Right renal cortex interstitium (tissue), 3 donors: ENCODE measurements at places on chromosomes 2 and 18.

DNA sequence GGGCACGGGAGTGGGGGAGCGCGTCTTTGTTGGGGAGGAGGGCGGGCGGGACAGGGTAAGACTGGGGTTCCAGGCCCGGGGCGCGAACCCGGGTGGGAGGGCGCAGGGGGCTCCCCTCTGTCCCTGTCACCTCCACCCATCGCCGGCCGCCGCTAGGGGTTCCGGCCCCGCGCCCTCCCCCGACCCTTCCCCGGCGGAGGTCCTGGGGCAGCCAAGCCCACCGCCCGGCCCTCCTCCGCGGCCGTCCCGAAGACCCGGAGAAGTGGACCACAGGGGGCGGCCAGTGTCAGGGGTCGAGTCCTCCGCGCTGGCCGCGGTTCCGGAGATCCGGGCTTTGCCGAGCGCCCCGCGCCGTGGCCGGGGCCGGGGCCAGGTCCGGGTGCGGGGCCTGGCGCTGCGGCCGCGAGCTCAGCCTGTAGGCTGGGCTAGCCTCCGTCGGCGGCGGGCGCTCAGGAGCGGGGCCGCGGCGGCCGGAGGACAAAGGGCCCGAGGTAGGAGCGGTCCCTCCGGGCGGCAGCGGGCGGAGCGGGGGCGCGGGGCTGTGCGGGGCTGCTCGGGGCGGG is 16.6 kb upstream of the E2F6 start:
- no peak for DNase-seq

DNA sequence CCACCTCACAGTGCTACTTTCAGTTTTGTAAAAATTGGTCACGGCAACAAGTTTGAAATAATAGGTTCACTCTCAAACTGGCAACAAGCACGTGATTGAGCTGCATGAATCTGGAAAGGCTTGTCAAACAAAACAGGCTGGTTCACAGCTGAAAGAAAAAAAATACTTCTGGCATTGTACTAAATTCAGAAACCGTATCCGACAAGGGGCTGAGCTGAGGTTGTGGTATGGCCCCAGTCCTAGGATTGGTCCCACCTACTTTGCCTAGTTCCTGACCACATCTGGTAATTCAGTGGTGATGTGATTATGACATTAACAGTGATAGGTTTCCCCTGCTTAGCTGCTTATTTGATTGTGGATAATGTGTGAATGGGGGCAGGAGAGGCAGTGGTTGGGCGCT is 326.5 kb upstream of the THUMPD2 start:
- no peak for DNase-seq

- DNase-seq, result no peak
Observed at GRCh38 chr2:72126186-72127100, 21.2 kb downstream of the CYP26B1 start.

DNA sequence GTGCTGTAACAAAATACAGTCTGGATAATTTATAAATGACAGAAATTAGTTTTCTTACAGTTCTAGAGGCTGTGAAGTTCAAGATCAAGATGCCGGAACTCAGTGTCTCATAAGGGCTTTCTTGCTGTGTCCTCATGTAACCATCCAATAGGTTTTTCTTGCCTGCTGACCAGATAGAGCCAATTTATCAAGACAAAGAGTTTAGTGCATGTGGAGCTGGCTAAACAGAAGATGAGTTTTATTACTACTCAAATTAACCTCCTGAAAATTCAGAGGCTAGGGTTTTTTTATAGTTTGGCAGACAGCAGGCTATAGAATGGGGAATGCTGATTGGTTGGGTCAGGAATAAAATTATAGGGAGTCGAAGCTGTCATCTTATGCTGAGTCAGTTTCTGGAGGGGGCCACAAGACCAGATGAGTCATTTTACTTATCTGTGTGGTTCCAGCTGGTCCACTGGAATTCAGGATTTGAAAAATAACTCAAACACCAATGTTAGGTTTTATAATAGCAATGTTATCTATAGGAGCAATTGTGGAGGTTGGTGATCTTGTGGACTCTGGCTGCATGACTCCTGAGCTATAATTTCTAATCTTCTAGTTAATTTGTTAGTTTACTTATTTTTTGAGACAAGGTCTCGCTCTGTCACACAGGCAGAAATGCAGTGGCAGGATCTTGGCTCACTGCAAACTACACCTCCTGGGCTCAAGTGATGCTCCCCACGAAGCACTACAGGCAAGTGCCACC is 3.2 kb upstream of the PDK1 start:
- no peak for DNase-seq

- no peak for DNase-seq
Observed at GRCh38 chr2:20419752-20420151, 27.1 kb upstream of the RHOB start.

- no peak for DNase-seq
Observed at GRCh38 chr2:238863749-238864206, 15.9 kb downstream of the TWIST2 start.

- DNase-seq, result no peak
Observed at GRCh38 chr2:124476291-124476690, 451.2 kb downstream of the CNTNAP5 start.

- no peak for DNase-seq
Observed at GRCh38 chr2:225668606-225669266, 269.2 kb downstream of the NYAP2 start.

GRCh38 chr18:14221689-14222088 is 89.5 kb upstream of the ZNF519 start:
- DNase-seq, result no peak

- no peak for DNase-seq
Observed at GRCh38 chr2:241213567-241213966, 25.1 kb downstream of the ANO7 start.

- DNase-seq, result no peak
Observed at GRCh38 chr2:239667431-239667985, 266.7 kb upstream of the HDAC4 start.

GRCh38 chr2:165905854-165906253 is 47.7 kb downstream of the TTC21B start:
- DNase-seq, result no peak

- DNase-seq, result no peak
Observed at GRCh38 chr18:3819961-3820360, 370.0 kb downstream of the TGIF1 start.

DNA sequence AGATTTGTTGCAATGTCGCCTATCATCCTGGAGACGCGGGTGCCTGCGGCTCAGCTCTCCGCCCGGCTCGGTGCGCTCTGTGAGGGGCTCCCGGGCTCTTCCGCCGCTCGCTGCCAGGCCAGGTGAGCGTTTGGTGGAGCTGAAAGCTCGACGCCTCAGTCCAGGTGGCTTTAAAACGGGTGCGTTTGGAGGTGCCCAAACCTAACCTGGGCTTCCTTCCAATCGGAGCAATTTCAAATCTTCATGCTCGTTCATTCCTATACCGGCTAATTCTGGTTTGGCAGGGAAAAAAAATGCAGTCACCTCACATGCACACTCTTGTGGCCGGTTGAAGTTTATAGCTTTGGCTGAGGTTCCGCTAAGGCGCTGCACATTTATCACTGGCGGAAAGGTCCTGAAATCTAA is at the start of gene SLC16A14:
TSS of gene SLC16A14 (minus strand) at position 274 of the 405 bp plus-strand sequence. CDS start 9,572 bp downstream, outside the sequence.
- DNase-seq, result peak; percentile 61

DNA sequence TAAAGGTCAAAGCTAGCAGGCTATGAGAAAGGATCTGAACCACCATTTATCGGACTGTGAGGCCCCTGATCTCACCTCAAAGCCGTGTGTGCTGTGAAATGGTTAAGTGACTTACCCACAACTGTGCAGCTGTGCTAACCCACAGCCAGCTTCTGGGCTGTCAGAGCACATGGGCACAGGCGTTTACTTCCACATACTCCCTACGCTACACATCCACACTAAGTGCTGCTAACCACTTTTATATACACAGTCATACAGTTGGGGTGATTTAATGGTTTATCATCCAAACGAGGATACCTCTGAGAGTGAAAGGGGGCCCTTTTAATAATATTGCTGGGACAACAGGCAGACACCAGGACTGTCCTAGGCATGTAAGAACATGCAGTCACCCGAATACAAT is 37.3 kb downstream of the CYRIA start:
- DNase-seq, result no peak

- no peak for DNase-seq
Observed at GRCh38 chr2:56170504-56170903, 13.3 kb upstream of the CCDC85A start.

DNA sequence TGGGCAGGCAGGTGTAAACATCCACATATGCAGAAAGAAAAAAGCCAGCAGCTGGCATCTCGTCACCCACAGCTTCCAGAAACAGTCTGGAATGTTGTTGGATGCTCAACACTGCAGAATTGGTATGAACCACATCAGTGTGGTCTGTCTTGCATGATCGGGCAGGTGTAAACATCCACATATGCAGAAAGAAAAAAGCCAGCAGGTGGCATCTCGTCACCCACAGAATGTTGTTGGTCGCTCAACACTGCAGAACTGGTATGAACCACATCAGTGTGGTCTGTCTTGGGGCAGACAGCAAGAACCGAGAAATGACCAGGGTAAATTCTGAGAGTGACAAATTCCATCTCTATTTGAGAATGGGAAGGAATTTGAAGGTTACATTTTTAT is 39.6 kb downstream of the DOCK10 start:
- no peak for DNase-seq

DNA sequence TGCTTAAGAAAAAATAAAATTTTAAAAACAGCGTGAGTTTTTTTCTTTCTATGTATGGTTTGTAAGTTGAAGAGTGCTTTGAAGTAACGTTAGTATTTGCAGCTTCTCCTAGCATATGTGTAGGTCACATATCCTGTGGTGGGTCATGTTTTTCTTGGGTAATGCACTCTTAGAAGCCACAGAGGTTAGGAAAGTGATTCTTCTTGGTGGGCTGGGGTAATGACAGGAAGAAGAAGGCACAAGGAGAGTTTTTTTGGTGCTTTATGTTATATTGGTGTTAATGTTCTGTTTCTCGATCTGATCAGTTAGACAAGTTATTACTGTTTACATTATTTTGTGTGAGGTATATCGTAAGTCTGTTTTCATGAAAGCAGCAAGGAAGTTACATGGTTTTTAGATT is 109.0 kb downstream of the ICA1L start:
- no peak for DNase-seq

- no peak for DNase-seq
Observed at GRCh38 chr18:46008531-46008930, 41.4 kb upstream of the EPG5 start.

GRCh38 chr2:209790066-209790728 is 18.6 kb downstream of the UNC80 start:
- DNase-seq, result no peak

DNA sequence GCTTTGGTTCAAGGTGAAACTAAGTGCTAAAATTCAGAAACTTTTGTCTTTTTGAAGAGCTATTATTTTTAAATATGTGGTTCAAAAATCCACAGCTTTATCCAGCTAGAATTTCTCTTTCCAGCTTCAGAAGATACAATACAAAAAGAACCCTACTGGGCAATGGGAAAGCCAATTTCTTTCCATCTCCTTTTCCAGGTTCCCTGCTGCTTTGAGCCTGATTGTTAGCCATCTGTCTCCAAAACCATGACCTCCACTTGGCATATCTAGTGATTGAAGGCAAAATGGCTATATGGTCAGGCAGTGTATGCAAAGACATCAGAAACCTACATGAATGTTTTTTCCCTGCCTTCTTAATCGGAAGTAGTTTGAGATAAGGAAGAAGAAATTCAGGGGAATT is 134.1 kb downstream of the KCNH7 start:
- no peak for DNase-seq
